ENCODE measurements at places on chromosomes 4 and X.

GRCh38 chr4:74535512-74535911, 90.6 kb downstream of the AREG start:
- DNase-seq = no peak

DNA sequence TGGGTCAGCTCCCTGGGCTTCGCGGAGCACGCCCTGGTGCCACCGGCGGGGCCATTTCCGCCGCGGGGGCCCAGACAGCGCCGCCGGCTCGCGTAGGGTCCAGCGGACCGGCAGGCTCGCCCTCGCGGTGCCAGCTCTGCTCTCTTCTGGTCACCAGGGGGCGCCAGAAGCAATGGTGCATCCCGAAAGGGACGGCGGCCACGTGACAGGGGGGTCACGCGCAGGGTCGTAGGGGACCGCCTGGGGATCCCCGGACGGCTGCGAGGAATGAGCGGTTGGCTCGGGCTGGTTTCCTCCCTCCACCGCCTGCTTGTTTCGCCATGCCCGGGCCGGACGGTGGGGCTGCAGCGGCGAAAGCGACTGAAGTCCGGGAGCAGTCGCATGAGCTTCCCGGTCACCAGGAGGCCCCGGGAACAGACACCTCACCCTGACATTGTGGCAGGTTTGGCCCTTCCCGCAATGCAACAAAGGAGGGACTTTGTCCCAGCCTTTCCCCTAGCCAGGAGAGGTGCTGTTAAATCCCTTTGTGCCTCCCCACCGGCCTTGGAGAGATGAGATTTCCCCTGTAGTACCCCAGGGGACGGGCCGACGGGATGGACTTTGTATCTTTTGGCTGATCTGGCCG, 15.8 kb downstream of the ZCCHC12 start:
- DNase-seq = peak; percentile 53

DNA sequence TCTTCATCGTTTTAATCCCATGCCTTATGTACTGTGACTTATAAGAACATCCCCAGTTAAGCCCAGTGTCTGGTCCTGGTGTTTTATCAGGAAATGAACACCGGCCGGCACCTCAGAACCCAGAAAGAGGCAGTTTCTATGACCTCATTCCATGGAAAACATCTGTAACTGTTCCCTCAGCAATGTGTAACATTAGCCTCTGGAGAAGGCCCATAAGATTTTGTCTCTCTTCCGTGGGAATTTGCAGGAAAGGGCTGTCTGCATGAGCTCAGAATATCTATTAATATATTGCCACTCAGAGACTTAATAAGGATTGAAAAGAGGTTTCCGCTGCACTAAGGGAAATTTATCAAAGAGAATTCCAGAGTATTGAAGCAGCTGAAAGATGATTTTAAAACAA, 3.1 kb upstream of the TCEANC start:
- no peak for DNase-seq

DNA sequence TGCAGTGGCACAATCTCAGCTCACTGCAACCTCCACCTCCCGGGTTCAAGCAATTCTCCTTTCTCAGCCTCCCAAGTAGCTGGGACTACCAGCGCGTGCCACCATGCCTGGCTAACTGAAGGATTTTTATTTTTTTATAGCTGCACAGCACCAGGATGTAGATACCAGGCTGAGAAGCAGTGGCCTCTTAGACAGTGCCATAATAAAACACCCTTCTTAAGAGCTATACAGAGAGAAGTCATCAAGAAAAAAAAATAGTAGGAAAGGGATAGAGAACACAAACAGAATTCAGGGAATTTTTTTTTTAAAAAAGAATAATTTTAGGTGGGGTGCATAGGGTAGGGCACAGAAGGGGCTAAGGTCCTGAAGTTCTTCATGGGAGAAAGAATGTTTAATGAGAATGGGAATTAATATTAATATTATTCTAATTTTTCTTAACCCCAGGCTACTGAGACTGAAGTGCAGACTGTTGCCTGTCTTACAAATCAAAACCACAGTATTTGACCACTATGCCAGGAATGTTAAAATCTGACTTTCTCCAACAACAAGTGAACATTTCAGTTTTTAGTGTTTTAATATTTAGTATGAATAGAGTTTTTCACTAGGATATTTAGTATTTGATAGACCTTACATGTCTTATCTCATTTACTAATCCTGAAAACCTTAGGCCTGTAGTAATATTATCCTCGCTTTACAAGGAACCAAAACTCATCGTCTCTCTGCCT, 146.7 kb downstream of the KCNIP4 start:
- no peak for DNase-seq

DNA sequence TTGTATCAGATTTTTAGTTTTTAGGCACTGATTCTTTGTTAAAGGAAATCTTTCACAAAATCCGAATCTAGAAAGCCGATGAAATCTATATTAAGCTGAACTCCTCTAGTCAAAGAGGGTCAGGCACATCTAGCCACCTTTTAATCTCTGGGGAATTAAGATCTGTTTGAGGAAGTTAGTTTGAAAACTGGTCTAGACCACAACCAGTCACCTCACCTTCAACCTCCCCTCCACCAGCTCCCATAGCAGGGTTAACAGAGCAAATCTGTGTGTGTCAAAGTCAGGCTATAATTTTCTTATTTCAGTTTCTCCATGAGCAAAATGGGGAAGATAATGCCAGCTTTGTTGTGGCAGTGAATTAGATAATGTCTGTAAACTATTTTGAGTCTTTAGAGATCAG, 110.0 kb upstream of the IGFBP7 start:
- DNase-seq = no peak

- no peak for DNase-seq
Measured at GRCh38 chr4:117941611-117942010, 92.7 kb upstream of the NDST3 start.

- DNase-seq = no peak
Measured at GRCh38 chr4:145177511-145177905, 2.9 kb downstream of the OTUD4 start.

GRCh38 chr4:17385403-17385802, 126.5 kb downstream of the QDPR start:
- DNase-seq = no peak

GRCh38 chr4:25914670-25915352, 791 bp downstream of the SMIM20 start:
- DNase-seq = no peak

- DNase-seq = peak; percentile 33
Measured at GRCh38 chr4:39353478-39354253, 12.5 kb downstream of the RFC1 start.

DNA sequence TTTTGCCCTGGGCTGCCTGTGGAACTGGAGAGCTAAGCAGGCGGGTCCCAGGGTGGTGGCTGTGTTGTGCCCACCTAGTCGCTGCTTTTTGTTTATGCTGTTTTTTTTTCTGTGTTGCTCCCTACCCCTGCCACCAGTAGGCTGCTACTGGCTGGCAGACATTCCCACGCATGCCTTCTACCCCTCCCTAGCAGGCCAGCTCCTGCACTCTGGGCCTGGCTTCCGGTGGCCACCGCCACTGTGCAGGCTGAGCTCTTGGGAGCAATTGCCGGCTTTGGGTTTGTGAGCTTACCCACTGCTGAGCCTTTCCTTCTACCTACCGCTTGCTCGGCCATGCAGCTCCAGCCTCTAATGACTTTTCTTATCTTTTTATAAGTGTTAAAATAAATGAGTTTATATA, 57.6 kb downstream of the RBM46 start:
- no peak for DNase-seq

DNA sequence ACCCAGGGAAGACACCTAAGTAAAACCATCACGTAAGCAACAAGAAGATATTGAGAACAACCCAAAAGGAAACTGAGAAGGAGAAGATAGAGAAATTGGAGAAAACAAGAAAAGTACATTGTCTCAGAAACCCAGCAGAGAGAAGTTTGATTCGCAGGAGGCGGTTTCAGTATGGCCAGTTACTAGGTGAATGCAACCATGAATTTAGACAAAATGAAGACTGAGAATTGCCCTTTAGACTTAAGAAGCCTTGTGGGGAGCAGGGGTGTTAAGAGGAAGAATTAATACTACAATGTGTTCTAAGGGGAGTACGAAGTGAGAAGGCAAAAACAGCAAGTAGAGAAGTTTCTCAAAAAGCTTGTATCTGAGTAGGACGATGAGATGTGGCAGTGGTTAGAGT, 229.3 kb upstream of the NEIL3 start:
- no peak for DNase-seq

DNA sequence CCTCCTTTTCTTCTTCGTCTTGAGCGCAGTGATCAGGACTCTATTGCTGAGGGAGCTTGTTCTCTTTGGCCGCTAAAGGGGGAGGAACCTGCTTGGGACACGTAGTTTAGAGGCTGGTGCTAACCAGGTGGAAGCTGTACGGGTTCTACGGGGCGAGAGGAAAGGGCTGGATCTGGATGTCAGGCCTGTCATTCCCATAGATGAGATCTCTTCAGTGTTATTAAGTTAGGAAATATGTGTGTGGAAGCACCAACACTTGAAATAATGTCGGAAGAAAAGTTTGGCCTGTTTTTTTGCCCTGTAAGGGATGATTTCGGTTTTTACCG, 643 bp downstream of the SRP72 start:
- DNase-seq = no peak

- no peak for DNase-seq
Measured at GRCh38 chr4:138252551-138252950, 10.4 kb upstream of the SLC7A11 start.

- peak; percentile 65 for DNase-seq
Measured at GRCh38 chrX:130120746-130121504, 10.6 kb upstream of the ELF4 start.

DNA sequence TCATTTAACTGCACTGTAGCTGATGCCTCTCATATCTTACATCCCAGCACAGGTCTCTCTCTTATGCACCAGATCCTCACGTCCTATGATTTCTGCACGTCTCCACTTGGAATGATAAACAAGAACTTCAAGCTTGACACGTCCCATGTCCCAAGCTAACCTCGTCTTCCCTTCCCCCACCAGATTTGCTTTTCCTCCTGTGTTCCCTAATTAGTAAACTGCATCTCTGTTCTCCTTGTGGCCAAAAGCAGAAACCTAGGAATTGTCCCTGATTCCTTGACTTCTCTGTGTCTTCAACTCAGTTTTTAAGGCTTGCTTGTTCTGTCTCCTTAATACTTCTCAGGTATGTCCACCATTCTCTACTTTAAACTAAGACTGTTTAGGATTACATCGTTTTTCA, 171.9 kb downstream of the BMPR1B start:
- no peak for DNase-seq

DNA sequence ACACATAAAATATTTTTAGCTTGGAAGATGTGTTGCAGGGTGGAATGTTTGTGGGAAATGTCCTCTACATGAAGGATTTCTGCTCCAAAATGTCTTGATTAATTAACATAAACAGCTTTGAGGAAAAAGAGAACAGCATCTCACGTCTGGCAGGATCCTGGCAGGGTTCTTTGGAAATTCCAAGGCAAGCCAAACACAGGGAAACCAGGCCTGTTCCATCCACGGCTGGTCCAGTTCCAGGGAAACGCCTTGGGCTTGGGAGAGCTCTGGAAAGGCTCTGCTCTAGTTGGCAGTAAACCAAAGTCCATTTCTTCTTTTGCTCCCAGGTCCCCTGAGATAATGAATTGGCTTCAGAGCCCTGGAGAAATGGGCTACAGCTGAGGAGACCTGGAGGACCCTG, 42.4 kb upstream of the GAB1 start:
- no peak for DNase-seq

GRCh38 chrX:110531873-110532580, 173.4 kb downstream of the RTL9 start:
- DNase-seq = no peak

GRCh38 chr4:148289740-148290139, 152.5 kb downstream of the NR3C2 start:
- DNase-seq = no peak

- DNase-seq = no peak
Measured at GRCh38 chr4:58711039-58711438, 1600.9 kb upstream of the IGFBP7 start.

- DNase-seq = no peak
Measured at GRCh38 chr4:30719454-30720020, 632 bp upstream of the PCDH7 start.

- no peak for DNase-seq
Measured at GRCh38 chrX:152905081-152905420, 7.2 kb downstream of the ZNF185 start.

DNA sequence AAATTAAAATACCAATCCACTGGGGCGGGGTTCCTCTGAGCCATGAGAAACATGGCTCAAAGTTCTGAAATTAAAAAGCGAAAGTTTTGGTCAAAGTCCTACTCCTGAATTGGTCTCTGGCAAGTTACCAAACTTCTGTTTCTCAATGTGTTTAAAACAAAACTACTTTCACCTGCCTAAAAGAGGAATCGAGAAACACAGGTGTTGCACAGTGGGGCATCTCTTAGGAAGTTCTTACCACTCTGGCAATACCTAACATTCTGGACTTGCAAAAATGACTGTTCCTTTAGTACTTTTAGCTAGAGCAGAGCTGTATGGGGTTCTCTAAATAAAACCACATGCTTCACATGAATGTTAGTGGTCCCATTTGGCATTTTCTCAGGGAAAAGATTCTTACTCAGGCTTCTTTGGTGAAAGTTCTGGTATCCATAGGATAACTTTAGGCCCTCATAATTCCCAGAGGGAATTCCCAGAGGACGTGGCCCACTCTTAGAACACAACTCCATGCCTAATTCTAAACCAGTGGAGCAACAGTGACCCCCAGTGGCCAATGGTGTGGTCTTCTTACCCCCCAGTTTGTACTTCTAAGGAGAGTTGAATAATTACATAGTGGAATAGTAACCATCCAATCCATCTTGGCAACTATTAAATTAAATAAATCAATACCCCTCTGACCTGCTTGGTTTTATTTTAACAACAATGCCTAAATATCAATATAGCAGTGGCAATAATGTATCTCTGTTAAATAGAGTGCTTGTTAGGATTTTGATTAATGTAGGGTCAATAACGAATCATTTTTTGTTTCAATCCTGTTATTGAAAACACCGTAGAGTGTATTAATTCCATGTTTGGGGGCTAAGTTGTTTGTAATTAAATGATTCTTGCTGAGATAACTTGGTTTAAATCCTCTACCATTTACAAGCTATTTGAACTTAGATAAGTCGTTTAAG, 21.9 kb downstream of the BMP3 start:
- DNase-seq = no peak

DNA sequence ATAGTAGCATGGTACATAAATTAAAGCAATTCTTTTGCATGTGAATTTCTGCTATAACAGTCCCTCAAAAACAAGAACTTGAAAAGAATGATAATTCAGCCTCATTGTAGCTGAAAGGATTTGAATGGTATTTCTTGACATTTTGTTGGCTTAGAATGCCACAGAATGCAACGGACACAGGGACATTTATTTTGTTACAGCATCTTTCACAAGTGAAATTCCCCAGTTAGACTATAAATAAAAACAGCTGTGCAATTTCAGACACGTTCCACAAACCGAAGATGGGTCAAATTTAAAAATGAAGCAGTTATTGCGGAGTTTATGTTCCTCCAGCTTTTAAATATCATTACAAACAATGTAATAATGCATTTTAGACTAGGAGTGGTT, 82.8 kb upstream of the AMELX start:
- DNase-seq = no peak

DNA sequence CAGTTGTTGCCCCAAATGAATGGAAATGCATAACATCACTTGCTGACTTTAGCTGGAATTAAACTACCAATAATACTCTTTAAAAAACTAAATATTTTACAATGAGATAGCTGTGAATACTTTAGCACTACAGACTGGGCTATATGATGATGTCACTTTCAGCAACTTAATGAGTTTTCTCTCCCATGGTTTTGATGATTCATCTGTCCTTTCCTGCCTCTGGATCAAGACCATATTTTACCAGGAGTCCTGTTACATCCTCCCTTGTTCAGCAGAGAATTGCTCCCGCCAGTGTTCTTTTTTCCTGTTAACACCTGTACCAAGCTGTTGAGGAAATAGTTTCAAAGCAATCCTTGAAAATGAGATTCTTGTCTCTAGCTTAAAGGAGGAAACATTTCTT, 543.0 kb downstream of the SPRY1 start:
- no peak for DNase-seq
